ENCODE measurements at places on chromosomes 3 and 15.
A peak's percentile ranks its signal among the peaks of the same experiment; 100 is the strongest.

- DNase-seq: peak; percentile 18
These were observed 1.5 kb upstream of the SLC24A5 start for GRCh38 chr15:48119277-48119676.

- peak; percentile 46 for DNase-seq
These were observed 76.1 kb downstream of the CLDN11 start for GRCh38 chr3:170494766-170495165.

DNA sequence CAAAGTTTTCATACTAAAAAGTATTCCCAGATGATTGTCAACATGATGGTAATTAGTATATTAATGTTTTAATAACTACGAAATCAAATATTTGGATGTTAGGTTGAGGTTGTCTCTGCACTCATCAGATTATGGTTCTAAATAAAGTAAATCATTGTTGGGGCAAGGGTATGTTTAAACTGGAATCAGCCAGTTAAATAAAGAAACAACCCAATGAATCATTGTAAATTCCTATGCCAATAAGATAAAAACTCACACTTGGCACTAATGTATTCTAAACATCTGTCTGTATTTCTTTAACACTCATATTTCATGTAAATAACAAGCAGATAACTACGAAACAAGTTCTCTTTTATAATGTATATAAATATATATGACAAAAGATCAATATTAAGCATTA lies 92.7 kb downstream of the PEAK1 start:
- no peak for DNase-seq

- DNase-seq: no peak
These were observed 12.4 kb downstream of the GNB4 start for GRCh38 chr3:179438841-179439240.

DNA sequence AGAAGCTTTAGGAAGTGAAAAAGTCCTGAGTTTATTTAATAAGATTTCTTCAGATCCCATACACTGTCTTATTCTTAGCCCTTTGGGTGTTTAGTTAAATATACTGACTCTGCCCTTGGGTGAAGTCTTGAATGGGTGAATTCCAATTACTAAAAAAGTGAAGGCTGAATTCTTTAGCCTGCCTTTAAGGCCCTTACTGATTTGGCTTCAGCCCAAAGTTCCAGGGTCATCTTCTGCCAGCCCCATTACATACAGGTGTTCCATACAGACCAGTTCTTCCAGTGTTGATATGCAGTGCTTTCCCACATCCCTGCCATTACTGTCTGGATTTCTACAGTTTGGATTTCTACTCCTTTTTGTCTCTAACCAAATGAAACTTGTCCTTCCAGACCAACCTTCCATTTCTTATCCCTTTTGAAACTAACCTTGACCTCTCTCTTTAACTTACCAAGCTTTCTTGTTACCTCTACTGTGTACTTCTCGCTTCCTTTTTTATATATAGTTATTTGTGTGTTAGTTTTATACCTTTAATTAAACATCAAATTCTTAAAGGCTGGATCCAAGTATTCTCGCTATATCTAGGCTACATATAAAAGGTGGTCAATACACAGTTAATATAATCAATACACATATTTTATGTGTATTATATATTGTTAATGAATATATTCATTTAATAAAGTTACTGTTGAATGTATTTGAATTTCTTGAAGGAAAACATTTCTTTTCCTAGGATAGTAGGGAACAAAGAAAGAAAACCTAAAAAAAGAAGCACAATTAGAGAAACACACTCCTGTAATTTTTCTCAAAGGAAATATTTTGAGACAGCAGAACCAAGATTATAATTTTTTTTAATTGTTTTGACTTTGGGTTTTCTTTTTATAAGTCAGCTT lies 15.0 kb downstream of the MBNL1 start:
- DNase-seq: no peak

All from iris pigment epithelial cell (primary cell).